ENCODE measurements at places on chromosomes 1 and 21.

DNA sequence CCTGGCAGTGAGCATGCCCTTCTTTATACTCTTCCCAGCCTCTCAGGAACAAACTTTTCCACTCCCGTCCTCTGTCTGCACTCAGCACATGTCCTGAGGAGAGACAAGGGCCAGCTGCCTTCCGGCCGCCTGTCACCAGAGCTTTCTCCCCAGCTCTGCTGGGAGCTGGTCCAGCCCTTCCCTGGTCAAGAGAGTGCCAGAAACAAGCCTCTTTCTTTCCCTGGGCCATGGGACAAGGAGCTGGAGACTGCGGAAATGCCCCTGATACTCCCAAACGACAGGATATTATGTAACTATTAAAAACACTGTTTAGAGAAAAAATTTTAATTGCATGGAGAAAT is 10.4 kb downstream of the LAMB3 start:
- no peak for DNase-seq

DNA sequence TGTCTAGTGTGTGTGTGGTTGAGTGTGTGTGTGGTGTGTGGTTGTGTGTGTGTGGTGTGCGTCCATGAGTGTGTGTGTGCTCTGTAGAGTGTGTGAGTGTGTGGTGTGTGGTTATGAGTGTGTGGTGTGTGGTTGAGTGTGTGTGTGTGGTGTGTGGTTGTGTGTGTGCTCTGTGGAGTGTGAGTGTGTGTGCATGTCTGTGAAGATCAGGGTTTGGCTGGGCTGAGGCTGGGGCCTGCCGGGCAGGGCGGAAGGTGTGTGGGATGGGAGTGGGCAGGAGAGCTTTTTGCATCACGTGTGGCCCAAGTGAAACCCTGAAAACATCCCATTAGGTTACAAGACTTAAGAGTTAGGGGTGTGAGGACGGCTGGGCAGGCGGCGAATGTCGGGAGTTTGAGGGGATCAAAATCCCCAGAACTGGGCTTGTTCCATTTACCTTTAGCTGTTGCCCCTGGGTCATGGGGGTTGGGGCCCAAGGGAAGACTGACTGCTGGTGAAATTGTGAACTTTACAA is 2.9 kb upstream of the FCMR start:
- DNase-seq, result peak; percentile 43

DNA sequence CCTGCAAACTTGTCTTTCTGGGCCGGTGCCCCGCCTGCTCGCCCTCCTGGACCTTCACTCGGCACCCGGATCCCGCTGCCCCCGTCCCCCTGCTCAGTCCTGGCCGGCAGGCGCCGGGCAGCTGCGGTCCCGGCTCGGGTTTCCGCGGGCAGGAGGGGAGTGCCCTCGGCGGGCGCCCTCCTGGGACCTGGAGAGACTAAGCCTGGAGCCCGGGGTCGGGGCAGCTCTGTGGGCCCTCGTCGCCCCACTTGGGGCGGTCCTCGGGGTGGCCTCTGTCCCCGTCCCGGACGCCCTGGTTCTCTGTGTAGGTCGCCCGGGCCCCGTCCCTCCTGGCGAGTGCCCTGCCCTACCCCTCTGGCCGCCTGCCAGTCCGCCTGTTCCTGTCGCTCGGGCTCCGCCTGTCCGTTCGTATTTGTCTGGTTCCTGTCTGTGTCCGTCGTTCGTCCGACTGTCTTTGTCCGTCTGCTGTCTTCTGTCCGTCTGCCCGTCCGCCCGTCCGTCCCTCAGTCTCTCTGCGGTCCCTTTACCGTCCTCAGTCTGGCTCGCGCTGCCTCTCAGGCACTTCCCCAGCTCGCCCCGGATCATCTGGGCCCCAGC is 490 bp downstream of the SERINC2 start:
- peak; percentile 35 for DNase-seq

- no peak for DNase-seq
These were observed 83.9 kb downstream of the USP24 start for GRCh38 chr1:55131218-55131617.

- DNase-seq, result no peak
These were observed 44.5 kb upstream of the OSBPL9 start for GRCh38 chr1:51572365-51572764.

DNA sequence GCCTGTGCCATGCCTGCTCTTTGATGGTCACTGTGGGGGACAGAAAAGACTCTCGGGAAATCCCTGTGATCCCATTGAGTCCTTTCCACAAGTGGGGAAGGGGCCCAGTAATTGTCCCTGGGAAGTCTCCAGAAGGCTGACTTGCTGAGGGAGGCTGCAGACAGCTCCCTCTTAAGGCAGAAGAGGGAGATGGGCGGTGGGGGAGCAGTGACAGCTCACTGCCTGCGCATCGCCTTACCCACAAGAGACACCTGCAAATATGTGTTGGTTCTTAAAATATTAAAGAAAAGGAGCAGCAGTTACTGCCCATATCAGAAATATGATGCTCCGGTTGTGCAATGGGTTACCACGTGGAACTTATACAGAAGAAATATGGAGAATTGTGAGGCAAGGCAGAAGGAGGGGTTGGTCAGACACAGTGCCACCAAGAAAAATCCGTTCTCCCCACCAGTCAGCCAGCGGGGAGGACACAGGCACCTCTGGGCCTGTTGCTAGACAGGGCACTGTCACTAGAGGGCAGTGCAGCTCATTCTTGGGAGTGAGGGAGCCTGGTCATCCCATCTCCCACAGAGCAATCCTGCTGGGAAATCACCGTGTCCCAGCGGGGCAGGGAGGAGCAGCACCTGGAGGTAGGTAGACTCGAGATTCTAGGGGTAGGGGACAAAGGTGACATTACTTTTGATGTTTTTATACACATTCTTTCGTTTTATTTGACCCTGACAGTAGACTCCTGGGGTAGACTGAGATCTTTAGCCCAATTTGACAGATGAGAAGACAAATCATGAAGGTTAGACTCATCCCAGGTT is 6.9 kb upstream of the CAMK1G start:
- DNase-seq, result peak; percentile 56

Data from CD4-positive, alpha-beta T cell treated with Interleukin-15 for 1 hour (primary cell).